Kidney (tissue), 22 donors: ENCODE measurements at places on chromosomes 3 and 15. TPM values are rescaled to one million over a fixed set of nuclear protein-coding genes. Genes with fewer than 3 reads are reported as not detected.

Gene TMC3
- total RNA-seq, result not detected

Gene GRAMD2A
- total RNA-seq, result 5.4 TPM

Gene NDN
- 19.9 TPM for total RNA-seq

Gene CFAP91
- total RNA-seq, result 14.1 TPM

Gene GPR160
- 24.9 TPM for total RNA-seq
